Astrocyte of the cerebellum (primary cell): ENCODE measurements at places on chromosomes 6 and 20.

GRCh38 chr6:162610351-162610750 is 117.2 kb downstream of the PRKN start:
- DNase-seq = no peak

DNA sequence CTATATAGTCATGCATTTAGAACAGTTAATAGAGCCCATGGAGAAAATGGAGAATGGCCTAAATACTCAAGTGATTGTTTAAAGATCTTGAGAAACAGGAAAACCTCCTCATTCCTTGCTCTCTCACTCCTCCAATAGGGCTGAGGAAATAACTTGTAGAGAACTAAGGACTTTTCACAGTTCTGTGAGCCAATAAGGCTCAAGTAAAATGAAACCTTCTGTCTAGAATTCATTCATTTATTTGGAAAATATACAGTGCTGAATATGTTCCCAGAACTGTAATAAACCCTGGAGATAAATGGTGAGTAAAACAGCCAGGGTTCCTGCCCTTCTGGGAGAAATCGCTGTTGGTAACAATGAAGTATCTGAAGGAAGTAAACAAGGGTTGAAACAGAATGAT is 35.3 kb downstream of the ELOVL2 start:
- DNase-seq = no peak

DNA sequence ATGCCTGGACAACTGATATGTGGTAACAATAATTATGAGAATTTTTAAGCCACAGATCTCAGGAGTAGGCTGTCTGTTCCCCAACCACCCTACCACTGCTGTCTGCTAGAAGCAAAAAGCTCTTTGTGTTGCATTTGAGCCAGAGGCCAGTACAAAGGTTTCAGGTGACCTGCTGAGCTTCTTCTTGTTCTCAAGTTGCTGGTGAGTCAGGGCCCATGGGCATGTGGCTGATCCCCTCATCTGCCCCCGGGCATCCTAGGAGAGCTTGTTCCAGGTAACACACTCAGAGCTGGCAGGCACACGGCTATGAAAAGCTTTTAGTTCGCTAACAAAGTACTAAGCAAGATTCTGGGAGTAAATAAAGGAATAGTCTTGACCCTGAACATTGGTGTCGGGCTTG is 285.3 kb downstream of the CDC5L start:
- DNase-seq = no peak

DNA sequence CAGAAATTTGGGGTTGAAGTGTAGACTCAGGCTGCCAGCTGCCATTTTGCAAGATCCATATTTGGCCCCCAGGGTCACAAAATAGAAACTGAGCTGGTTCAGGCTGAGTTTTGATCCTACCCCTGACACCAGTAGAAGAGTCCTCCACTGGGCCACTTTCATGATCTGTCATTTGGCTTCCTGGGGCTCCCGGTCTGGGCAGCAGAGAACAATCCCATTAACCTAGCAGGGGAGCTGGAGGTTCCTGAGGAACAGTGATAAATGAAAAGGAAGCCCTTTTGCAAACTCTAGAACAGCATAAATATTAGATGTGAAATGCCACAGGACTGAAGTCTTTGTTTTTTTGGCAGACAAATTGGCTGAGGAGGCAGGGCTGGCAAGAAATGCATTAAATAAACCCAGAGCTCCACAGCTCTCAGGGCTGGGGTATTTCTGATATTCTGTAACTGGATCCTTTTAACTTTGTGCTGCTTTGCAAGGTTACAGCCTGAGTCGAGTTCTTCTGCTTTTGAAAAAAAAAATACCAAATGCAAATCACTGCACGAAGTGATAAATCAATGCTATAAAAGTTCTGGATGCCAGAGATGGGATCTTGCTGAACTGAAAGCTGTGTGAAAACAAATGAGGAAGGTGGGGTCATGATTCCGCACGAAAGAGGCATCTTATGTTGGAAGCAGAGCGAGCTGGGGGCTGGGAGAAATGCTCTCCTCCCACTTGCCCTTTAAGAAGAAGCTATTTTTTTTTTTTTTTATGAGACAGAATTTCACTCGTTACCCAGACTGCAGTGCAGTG is 64.4 kb downstream of the SULF2 start:
- no peak for DNase-seq

- no peak for DNase-seq
Observed at GRCh38 chr6:115909923-115910546, 150.7 kb downstream of the FRK start.

DNA sequence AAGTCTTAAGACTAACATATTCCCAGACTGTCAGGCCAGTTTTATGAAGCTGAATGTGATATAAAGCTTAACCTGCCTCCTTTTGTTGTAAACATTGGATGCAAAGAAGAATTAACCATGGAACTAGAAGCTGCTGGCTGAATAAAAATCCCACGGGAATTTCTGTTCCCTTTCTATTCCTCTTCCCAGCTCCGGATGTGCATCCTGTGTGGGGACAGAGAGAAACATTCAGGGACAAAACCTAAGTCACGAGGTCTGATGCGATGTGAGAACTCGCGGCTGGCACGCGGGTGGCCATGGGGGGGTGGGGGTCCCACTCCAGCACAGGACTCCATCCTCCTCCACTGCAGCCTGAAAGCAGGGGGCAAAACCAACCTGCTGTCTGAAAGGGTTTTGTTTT is 32.2 kb downstream of the RAMACL start:
- DNase-seq = no peak

GRCh38 chr6:144681334-144681733 is 396.2 kb downstream of the UTRN start:
- no peak for DNase-seq

- DNase-seq = no peak
Observed at GRCh38 chr6:137248702-137249101, 29.5 kb upstream of the IFNGR1 start.

- DNase-seq = no peak
Observed at GRCh38 chr20:52747845-52748284, 224.3 kb upstream of the TSHZ2 start.

GRCh38 chr6:106253172-106253571 is 72.4 kb downstream of the ATG5 start:
- DNase-seq = peak; percentile 57

GRCh38 chr6:144008120-144008811 is at the start of gene PLAGL1:
TSS of gene PLAGL1 (minus strand) at chr6:144008259. CDS start at chr6:143948136, 60,123 bp downstream.
- DNase-seq = no peak

- DNase-seq = no peak
Observed at GRCh38 chr20:63889241-63890200, 5.4 kb upstream of the DNAJC5 start.
